Activated T-helper 1 cell treated with anti-CD3 and anti-CD28 coated beads, Interleukin-2, amount 50 U/mL, for 16 hours (primary cell): ENCODE measurements at places on chromosomes 2 and 18.

GRCh38 chr18:58218117-58218516 lies 174.1 kb downstream of the NEDD4L start:
- DNase-seq: no peak

GRCh38 chr2:113888641-113889470 lies 1.0 kb upstream of the ACTR3 start:
- DNase-seq: no peak

GRCh38 chr2:130152816-130153595 lies 8.1 kb upstream of the CCDC74B start:
- DNase-seq: no peak

- no peak for DNase-seq
Observed at GRCh38 chr2:212489719-212490346, 48.8 kb downstream of the ERBB4 start.

GRCh38 chr2:98815795-98816194 lies 84.9 kb upstream of the MGAT4A start:
- DNase-seq: no peak
